T-helper 2 cell treated with Interferon-gamma antibody and Interleukin-4, amounts not matched to agents 5 μg/mL and 100 μg/mL, for 36 hours (primary cell): ENCODE measurements at places on chromosomes 11 and 22.

DNA sequence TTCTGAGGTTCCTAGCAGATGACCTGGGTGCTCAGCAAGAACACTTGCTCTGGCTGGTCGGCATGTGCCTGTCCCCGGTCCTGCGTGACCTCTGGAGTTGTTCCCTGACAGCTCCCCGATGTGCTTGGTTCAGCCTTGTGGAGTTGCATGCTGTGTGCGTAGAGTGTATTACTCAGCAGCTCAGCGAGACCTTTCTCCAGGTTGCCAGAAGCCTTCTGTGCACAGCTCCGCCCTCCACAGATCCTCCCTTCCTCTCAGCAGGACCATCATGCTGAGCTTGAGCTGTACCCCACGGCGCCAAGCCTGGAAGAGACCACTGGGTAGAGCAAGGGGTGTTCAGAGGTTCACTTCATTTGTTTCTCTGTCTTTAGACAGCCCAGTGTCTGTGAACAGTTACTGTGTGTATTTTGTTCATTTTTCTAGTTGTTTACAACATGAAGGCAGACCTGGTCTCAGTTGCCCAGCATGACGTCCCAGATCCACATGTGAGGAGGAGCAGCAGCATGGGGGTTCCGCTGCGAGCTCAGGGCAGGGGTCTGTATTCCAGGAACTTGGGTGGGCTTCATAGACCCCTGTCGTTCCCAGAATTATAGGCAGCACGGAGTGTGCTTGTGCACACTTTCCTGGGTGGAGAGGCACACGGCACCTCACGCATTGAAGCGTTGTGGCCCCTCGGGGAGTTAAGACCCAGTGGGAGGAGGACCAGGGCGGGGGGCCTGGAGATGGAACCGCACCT, 148.6 kb downstream of the IGLL1 start:
- DNase-seq, result no peak

DNA sequence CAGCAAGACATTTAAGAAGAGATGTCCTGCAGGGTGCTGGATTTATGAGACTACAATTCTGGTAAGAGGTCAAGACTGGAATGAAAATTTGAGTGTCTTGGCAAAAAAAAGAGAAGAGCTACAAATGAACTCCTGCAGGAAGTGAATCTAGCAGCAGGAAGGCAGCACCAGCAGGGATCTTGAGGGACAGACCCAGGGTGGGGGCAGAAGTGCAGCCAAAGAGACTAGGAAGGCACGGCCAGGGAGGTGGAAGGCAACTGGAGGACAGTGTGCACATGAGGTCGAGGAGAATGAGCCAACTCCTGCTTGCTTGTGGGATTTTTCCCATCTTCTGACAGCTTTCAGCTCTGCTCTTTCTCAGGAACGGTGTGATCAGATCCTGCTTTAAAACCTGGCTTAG, 263.2 kb downstream of the BUD13 start:
- DNase-seq, result no peak

DNA sequence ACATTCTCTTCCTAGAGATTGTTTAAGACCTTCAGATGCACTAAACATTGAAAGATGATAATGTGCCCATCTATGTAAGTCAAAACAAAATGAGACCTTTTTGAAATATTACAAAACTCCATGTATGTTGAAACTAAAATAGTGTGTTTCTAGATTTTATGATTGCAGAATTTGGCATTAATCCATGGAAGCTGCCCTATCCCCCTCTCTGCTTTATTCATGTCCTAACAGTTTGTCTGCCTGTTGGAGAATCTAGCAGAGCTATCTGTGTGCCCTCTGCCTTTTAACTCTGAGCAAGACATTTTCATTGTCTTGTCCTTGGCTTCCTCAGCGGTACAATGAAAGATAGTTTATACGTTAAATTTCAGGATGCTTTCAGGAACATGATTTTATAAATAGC, 105.5 kb downstream of the FAT3 start:
- DNase-seq, result no peak

DNA sequence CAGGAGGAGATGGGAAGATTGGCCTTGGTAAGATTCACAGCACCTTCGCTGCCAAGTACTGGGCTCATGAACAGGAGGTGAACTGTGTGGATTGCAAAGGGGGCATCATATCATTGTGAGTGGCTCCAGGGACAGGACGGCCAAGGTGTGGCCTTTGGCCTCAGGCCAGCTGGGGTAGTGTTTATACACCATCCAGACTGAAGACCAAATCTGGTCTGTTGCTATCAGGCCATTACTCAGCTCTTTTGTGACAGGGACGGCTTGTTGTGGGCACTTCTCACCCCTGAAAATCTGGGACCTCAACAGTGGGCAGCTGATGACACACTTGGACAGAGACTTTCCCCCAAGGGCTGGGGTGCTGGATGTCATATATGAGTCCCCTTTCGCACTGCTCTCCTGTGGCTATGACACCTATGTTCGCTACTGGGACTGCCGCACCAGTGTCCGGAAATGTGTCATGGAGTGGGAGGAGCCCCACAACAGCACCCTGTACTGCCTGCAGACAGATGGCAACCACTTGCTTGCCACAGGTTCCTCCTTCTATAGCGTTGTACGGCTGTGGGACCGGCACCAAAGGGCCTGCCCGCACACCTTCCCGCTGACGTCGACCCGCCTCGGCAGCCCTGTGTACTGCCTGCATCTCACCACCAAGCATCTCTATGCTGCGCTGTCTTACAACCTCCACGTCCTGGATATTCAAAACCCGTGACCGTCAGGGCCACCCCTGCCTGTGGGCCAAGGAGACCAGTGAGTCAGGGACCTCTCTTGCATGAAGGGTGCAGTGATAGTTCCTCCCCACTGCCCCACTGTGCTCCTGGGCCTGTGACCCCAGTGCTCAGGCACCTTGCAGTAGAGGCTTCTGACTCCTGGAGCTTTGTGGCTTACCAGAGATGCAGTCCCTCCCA, 83.6 kb downstream of the BCR start:
- peak; percentile 24 for DNase-seq

- DNase-seq, result no peak
Measured at GRCh38 chr11:44595964-44596381, 30.5 kb downstream of the CD82 start.

GRCh38 chr11:80621871-80622270, 1181.0 kb upstream of the TENM4 start:
- DNase-seq, result no peak

GRCh38 chr11:102791271-102792036, 6.5 kb downstream of the MMP1 start:
- DNase-seq, result no peak

- DNase-seq, result no peak
Measured at GRCh38 chr11:95076416-95076815, 9.7 kb downstream of the SRSF8 start.

- no peak for DNase-seq
Measured at GRCh38 chr11:85776951-85777602, 33.9 kb downstream of the SYTL2 start.

- DNase-seq, result no peak
Measured at GRCh38 chr22:36104435-36104834, 56.1 kb downstream of the APOL3 start.

GRCh38 chr11:133893381-133893780, 48.1 kb upstream of the SPATA19 start:
- DNase-seq, result no peak

DNA sequence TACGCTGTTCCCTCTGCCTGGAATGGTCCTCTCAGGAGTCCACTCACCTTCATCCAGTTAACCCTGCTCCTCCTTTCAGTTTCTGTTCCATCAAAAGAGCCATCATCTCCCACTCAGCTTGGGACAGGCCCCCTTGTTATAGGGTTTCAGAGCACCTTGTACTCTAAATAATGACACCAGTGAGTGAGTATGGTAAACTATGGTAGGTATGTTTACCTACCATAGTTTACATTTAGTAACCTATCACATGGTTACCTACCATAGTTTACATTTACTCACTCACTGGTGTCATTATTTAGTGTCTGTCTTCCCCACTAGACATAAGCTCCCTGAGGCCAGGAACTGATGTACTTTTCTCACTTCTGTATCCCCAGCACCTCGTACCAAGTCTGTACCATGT, 130.2 kb upstream of the SESN3 start:
- DNase-seq, result no peak

GRCh38 chr11:12871788-12872321, 137.3 kb upstream of the RASSF10 start:
- DNase-seq, result no peak

DNA sequence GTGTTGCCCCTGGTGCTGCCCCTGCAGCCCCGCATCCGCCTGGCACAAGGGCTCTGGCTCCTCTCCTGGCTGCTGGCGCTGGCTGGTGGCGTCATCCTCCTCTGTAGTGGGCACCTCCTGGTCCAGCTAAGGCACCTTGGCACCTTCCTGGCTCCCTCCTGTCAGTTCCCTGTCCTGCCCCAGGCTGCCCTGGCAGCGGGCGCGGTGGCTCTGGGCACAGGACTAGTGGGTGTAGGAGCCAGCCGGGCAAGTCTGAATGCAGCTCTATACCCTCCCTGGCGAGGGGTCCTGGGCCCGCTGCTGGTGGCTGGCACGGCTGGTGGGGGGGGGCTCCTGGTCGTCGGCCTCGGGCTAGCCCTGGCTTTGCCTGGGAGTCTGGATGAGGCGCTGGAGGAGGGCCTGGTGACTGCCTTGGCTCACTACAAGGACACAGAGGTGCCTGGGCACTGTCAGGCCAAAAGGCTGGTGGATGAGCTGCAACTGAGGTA, 278 bp downstream of the ROM1 start:
- no peak for DNase-seq

DNA sequence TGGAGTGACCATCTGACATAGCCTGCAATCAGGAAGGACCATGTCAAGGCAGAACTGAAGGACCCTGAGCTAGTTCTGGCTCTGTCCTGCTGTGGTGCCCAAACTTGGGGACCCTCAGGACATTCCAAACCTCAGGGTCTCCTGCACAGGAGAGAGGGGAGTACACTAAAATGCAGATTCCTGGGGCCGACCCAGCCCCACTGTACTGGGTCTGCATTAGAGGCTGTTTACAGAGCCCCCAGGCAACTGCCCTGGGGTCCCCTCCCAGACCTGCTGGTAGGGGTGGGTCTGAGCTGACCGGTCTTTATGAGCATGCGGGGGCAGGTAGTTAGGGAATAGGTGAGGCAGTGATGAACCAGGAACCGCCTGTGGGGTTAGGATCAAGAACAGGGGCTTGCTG, 6.8 kb downstream of the TRPM5 start:
- no peak for DNase-seq

DNA sequence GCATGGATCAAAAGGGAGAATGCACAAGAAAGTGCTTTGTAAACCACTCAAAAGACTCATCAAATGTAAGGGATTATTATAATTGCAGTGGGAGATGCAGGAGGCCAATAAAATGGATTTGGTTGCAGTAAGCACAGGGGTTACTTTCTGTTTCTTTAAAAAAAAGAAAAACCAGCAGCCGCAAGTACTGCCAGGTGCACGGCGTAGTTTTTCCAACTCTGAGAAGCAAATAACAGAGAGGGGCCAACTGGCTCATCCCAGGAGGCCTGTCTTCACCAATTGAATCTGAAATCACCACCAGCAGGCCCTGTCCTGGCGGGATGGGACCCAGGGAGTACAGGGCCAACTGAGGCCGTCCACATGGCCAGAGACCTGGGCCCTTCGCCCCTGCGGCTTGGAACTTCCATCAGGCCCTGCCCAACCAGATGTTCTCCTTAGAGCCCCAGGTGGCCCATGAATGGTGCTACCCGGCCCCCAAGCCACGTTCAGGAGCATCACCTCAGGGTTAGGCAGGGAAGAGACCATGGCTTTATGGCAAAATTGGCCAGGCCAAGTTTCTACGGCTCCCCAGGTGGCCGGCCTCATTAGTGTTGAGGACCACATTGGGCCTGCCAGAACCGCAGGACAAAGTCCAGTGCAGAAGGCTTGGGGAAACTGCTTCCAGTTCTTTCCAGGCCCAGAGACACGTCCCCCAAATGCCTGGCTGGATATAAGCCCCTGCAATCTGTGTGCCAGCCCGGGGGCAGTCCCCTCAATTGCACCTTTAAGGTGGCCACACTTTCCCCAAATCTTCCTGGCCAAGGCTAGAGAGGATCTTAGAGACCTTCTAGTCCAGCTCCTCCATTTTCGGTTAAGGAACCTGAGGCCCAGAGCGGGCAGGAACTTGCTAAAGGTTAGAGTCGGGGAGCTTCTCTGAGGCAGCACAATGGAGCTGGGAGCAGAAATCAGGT, 61.7 kb downstream of the CHRDL2 start:
- no peak for DNase-seq

GRCh38 chr22:42385696-42386095, 46.5 kb downstream of the NFAM1 start:
- DNase-seq, result no peak

DNA sequence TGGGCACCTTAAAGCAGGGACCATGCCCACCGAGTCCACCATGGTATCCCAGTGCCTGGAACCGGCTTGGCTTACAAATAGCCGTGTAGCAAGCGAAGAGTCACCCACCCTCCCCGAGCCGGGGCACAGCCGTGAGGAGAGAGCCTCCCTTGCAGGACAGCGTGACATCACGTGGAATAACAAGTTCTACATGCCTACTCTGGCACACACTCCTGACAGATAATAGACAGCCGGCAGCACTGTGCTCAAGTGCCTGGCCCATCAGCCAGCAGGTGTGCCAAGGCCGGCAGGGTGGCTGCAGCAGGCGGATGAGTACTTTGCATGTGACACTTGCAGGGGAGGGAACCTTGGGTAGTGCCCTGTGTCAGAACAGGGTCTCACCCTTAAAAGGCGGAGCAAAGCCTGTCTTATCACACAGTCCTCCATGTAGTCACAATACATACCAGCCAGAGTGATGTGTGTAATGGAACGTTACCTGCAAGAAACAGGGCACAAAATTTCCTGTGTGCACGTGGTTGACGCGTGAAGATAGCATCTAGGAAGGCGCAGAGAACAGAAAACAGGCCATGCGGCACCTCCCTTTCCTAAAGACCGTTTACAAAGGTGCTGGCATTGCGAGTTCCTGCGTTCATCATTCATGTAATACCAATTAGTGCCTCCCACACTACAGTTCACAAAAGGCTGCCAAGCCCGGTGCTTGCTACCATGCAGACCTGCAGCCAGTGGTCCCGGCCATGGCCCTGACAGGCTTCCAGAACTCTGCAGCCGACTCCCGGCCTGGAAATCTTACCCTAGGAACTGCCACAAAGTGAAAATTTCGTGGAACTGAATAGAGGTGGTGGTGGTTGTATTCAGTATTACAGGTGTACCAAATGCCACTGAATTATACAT, 16.4 kb downstream of the TOM1 start:
- no peak for DNase-seq

- no peak for DNase-seq
Measured at GRCh38 chr11:77042111-77042726, 8.0 kb downstream of the B3GNT6 start.

- DNase-seq, result no peak
Measured at GRCh38 chr11:69969890-69970784, 108.0 kb upstream of the ANO1 start.

DNA sequence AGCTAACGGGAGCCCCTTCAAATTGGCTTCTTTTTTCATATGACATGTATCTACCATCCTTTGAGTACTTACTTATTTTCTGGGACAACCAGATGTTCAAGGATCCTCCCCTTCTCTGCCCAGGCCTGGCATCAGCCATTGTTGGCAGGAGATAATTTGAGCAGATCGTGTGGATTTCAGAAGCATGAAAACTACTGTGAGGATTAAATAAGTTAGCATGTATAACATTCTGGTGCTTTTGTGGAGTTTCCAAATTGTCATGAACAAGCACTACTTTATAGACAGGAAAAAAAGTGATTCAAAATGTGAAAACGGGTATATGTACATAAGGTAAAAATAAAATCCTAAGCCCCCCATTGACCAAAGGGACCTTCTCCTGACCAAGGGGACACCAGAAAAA, 2.1 kb upstream of the NADSYN1 start:
- DNase-seq, result no peak

- DNase-seq, result no peak
Measured at GRCh38 chr22:27459999-27460398, 341.6 kb downstream of the MN1 start.
